ENCODE measurements at places on chromosomes 12 and 14. TPM values are rescaled to one million over a fixed set of nuclear protein-coding genes. Genes with fewer than 3 reads are reported as not detected.
A peak's percentile ranks its signal among the peaks of the same experiment; 100 is the strongest.

GRCh38 chr12:29582146-29582545 lies 84.7 kb upstream of the OVCH1 start:
- no peak for DNase-seq

DNA sequence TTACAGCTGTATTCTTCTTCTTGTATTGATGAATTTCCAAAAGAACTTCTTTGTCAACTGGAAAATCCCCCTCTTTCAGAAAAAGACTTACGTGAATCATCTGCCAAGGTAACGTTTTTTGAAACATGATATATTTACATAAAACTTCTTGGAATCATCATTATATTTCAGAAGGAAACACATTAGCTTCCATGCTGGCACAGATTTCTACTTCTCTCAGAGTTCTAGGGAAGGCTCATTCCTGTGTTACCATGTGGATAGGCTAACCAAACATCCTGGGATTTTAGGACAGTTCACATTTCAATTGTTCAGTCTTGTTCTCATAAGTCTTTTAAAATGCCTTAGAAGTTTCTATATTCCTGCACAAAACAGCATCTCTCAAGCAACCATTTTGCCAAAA lies 120.3 kb upstream of the NEDD1 start:
- no peak for DNase-seq

- DNase-seq, result no peak
These were observed 45.1 kb upstream of the HMGA2 start for GRCh38 chr12:65779091-65779642.

DNA sequence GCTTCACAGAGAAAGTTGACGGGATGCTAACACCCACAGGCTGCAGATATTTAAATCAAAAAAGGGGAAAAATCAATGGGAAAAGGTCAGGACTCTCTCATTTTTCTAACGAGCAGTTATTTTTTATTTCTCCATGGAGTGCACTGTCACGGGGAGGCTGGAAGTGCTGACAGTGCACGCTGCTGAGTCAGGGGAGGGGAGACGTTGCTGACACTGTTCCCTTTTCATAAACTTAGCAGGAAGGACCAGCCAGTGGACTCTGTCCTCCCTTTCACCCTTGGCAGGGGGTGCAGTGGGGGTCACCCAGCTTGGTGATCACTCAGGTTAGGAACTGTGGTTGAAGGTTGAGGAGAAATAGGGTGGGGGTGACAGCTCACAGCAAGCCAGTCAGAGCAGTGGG lies 65.6 kb upstream of the FUT8 start:
- no peak for DNase-seq

DNA sequence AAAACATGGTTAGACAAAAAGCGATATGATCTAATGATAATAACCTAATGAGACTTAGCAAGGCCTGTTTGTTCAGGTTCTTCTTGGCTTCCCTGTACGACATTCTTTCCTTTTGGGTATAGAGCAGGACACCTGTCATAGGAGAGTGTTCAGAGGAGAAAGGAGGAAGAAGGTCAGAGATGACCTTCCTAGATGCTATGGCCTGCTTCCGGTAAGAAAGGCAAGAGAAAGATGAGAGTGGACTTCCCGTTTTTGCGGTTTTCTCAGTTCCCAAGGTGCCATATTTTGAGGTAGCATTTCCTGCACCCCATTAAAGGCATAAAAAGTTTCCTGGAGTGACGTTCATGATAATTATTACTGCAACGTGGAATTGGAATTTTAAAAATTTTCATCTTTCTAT lies 8.7 kb downstream of the CLEC4E start:
- DNase-seq, result no peak

GRCh38 chr14:100031506-100032281 lies 33.5 kb upstream of the EVL start:
- DNase-seq, result no peak

- DNase-seq, result no peak
These were observed 74.6 kb upstream of the PARP11 start for GRCh38 chr12:3947781-3948180.

DNA sequence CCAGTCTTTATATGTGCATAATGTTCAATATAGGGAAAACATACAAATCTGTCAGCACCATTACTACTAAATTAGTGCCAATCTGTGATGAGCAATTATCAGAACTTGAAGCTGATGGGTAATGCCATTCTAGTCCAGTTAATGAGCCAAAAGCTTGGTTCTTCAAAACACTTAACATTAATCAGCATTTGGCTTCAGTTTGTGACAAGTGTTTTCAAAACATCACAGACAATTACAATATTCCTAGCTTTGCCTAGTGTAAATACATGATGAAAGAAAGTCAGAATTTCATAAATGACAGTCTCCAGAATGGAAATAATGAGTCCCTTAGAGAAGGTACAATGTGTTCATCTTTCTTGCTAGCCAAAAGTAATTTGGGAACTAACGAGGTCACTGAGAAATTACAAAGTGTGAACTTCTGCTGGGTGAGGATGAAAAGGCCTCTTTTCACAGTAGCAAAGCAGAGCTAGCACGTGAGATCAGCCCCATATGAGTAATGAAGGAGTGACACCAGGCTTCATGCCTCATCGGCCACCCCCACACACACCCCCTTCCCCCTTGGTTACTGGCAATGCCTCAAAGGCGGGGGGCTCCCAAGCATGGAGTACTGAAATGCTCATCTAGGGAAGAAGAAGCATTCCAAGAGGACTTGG lies 180.6 kb upstream of the EEA1 start:
- no peak for DNase-seq

GRCh38 chr14:102882226-102882906 lies 40.1 kb upstream of the AMN start:
- no peak for DNase-seq

- DNase-seq, result no peak
These were observed 38.6 kb downstream of the DLK1 start for GRCh38 chr14:100765296-100765695.

GRCh38 chr14:87758876-87759275 lies 234.1 kb downstream of the GALC start:
- no peak for DNase-seq

DNA sequence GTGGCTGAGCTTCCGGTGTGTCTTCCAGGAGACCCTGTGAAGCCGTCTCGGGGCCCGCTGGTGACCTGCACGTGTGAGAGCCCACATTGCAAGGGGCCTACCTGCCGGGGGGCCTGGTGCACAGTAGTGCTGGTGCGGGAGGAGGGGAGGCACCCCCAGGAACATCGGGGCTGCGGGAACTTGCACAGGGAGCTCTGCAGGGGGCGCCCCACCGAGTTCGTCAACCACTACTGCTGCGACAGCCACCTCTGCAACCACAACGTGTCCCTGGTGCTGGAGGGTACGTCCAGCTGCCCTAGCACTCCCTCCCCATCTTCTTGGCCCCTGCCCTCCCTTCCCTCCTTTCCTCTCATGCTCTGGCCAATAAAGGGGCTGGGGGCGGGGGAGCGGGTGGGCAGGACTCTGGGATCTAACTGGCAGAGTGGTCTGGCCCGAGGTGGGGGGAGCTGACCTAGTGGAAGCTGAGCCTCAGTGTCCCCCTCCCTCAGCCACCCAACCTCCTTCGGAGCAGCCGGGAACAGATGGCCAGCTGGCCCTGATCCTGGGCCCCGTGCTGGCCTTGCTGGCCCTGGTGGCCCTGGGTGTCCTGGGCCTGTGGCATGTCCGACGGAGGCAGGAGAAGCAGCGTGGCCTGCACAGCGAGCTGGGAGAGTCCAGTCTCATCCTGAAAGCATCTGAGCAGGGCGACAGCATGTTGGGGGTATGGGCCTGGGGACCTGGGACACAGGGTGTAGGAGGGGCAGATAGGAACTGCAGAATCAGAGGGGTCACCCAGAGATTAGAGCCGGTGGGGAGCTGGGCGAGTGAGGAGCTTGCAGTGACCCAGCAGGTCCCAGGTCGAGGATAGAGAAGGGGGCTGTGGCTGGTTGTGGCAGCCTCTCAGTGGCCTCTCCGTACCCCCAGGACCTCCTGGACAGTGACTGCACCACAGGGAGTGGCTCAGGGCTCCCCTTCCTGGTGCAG lies 6.0 kb downstream of the ACVRL1 start:
- DNase-seq, result no peak

DNA sequence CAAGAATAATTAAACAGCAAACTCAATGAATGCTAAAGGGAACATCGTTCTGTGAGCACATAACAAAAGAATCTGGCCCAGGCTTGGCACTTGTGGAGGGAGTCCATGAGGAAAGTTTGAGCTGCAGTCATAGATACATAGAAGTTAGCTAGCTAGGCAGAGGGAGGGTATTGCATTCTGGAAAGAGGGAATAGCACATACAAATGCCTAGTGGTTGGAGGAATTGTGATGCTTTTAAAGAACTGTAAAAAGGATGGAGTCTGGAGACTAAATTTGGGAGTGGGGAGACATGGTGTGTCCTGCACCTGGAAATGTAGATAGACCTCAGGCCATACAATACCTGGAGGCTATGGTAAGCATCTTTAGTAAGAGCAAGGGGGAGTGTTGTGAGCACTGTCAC lies 24.0 kb downstream of the SLC35E3 start:
- no peak for DNase-seq

- no peak for DNase-seq
These were observed 84.4 kb downstream of the GALC start for GRCh38 chr14:87908550-87908949.

DNA sequence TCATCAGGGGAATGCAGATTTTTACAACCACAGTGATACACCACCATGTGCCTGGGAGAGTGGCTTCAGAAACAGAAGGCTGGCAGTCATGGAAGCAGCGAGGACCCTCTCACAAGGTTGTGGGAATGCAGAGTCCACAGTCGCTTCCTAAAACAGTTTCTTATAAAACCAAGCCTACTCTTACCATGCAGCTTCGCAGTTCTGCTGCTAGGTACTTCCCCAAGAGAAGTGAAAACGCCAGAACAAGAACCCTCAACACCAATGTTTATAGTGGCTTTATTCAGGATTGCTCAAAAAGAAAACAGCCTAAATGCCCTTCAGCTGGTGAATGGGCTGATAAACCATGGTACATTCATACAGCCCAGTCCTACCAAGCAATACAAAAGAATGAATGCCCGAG lies 87.2 kb downstream of the DDX51 start:
- DNase-seq, result no peak

GRCh38 chr12:107436376-107436775 lies 249.2 kb upstream of the PWP1 start:
- DNase-seq, result no peak

DNA sequence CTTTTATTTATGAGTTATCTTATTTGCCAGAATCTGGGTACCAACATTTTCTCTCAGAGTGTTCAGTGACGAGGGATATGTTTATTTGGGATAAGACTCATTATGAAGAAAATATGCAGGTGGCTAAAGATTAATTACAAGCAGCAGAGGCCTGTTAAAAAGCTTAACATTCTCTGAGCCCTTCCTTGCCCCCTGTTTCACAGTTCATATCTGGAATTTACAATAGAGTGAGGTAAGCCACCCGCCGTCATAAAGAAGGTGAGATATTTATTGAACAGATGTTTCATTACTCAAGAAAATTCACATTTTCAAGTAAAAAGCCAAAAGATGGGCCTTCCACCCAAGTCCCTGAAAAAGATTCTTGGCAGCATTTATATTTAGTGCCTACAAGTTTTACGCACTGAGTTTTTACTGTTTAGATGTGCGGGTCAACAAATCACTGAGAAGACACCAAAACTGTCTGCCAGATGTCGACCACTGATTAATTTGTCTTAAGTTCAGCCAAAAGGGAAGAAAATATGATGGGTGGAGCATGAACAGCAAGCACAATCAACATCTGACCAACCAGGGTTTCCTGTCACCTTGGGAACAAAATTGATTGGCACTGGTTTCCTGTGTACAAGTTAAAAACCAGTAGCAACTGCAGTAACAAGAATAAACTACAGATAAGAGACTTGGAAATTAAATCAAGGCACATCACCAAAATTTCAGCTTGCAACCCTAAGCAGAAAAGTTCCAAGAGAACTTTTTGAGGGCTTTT lies 85.5 kb upstream of the PTPRB start:
- DNase-seq, result no peak

- no peak for DNase-seq
These were observed 339.0 kb downstream of the KCNH5 start for GRCh38 chr14:62706217-62706616.

GRCh38 chr14:25090716-25091454 lies 40.9 kb upstream of the STXBP6 start:
- DNase-seq, result no peak

- peak; percentile 55 for DNase-seq
These were observed 9.6 kb upstream of the RNASE1 start for GRCh38 chr14:20811986-20812975.

- DNase-seq, result no peak
These were observed 48.7 kb downstream of the CCDC88C start for GRCh38 chr14:91368776-91369416.

DNA sequence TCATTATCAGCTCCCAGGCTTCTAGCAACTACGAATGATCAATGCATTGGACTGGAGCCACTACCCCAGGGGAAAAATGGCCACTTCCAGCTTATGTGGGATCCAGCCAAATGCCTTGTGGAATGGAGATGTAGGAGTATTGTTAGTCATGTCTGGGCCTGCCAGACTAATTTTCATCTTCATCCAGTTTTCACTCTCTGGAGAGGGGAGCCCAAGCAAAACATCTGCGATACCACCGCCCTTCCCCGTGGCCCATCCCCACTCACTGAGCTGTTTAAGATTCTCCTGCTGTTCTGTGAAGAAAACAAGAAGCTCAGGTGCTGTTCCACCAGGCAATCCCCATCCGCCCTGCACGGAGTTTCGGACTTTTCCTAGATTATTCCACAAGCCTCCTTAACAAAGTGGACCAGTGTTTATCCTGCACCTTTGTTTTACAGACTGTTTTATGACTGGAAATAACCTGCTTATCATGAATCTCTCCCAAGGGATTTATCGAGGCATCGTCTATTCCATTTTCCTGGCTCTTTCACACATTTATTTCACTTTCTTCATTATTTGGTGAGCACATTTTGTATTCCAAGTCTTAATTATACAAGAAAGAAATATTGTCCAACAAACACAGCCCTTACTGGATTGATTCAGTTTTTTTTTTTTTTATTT lies 35.5 kb upstream of the MAX start:
- no peak for DNase-seq

DNA sequence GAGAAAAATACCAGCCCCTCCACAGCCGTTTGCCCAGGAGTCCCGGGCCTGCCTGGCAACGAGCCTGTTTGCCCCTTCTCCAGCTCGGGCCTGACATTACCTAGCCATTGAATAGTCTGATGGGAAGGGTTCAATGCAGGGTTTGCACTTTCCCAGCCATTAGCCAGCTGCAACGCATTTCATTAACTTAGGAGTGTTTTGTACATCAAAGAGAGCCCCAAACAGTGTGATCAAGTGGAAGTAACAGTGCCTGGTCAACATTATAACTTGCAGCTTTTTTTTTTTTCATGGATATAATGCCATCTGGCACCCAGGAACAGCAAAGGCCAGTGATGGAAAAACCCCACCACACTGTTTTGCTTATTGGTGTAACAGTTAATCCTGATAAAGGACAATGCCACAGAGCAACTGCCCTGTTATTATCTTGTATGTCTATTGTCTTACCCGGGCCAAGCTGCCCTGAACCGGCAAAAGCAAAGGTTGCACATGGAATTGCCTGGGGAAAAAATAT lies 38.0 kb downstream of the BTG1 start:
- DNase-seq, result no peak

The SOCS4 gene
- 17.9 TPM for total RNA-seq

The DAZAP2 gene
- total RNA-seq, result 259 TPM

The ESRRB gene
- total RNA-seq, result not detected

The RNASE3 gene
- total RNA-seq, result not detected

The RNF31 gene
- total RNA-seq, result 67.3 TPM

The PLEKHD1 gene
- total RNA-seq, result 0.47 TPM
